Midbrain (tissue), 1 donor: ENCODE measurements at places on chromosomes 6 and 20.

DNA sequence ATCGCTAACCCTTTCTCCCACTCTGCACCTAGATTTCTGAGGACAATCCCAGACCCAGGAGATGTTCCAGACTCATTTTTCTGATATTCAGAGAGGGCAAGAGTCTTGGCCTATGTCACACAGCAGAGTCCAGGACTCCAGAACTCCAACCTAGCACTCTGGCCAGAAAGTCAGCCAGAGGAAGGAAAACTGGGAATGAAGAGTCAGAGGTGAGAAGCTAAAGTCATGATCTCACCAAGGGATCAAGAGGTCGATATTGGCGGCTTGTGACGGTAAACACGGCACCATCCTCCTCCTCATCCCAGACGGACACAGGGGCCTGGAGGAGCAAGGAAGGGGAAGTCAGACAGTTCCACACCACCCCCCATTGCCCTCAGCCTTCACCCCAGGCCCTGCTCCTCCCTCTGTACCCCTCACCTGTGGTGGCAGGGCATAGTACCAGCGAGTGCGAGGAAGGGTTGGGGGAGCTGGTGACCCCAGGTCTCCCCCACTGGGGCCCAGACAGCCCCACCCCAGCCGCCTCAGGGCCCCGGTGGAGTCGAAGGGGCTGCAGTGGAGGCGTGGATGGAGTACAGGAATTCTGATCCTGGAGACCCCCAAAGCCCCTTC lies 1.8 kb downstream of the RGL2 start:
- no peak for DNase-seq

DNA sequence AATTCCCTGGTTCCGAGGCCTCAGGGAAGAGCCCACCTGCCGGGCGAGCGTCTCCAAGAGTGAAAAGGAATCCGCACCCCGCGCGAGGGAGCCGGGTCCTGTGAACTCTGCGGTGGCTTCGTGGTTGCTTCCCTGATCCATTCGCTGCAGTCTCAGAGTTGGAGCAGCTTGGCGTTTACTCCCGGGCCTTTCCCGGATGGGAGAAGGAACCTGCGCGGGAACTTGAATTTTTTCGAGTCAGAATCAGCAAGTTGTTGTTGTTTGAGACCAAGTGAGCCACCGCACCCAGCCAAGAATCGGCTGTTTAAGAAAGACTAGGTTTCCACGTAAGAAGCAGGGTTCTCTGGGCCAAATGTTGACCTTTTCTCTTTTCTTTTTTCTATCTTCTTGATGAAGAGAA lies 12.9 kb downstream of the PRSS16 start:
- DNase-seq: no peak

DNA sequence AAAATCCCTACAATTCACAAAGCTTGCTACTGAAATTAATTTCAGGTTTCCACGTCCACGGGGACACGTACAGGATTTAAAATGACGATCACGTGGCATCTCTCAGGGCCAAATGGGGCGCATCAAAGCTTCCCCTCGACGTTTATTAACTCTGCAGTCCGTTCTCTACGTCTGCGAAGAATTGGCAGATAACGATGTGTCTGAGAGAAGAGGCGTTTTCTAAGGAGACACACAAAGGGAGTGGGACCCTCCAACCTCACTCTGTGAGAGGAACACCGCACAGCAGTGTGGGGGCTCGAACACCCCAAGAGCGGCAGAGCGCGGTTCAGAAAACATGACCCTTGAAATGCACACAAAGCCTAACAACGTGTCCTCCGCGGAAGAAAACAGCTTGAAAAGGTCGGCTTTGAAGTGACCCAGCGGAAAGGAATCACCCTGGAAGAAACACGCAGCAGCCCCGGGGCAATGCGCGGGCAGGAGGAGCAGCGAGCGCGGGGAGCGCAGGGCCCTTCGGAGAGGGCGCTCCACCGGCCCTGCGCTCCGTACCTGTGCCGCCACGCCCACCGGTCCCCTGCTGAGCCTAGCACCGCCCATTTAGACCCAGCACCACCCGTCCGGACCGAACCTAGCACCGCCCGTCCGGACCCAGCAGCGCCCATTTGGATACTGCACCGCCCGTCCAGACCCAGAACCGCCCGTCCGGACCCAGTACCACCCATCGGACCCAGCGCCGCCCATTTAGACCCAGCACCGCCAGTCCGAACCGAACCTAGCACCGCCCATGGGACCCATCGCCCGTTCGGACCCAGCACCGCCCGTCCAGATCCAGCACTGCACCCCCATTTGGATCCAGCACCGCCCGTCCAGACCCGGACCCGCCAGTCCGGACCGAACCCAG lies 1.1 kb upstream of the AFDN start:
- peak; percentile 22 for DNase-seq

- no peak for DNase-seq
Observed at GRCh38 chr20:63481503-63481902, 9.0 kb upstream of the KCNQ2 start.

- DNase-seq: peak; percentile 62
Observed at GRCh38 chr6:108565893-108566292, 5.2 kb downstream of the FOXO3 start.

DNA sequence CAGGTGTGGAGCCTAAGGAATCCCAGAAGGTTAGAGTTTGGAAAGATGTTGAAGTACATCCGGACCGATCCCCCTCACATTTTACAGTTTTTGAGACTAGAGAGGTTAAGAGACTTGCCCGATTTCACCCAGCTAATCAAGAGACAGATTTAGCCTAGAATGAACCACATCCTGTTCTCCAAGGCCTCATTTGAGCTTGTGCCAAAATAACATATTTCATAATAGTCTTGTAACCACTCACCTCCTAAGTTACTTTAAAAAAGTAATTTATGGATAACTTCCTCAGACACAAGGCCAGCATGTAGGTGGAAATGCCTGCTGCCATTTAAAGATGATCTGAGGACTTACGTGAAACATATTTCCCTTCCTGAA lies 39.8 kb upstream of the ARHGAP18 start:
- DNase-seq: no peak

DNA sequence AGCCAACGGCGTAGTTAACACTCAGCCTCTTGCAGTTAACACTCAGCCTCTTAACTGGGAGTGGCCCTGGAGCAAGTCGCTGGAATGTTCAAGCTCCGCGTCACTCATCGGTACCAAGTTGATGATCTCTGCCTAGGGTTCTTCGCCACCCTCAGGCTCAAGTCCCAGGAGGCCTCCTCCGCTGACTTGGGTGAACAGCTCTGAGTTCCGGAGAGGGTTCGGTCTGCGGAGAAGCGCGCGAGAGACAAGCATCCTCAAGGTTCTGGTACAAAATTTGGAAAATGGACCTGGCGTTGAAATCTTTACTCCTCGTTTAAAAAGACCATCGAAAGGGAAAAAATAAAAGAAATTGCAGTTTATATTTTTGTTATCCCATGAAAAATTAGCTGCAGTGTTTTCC lies 876 bp upstream of the DSP start:
- no peak for DNase-seq

DNA sequence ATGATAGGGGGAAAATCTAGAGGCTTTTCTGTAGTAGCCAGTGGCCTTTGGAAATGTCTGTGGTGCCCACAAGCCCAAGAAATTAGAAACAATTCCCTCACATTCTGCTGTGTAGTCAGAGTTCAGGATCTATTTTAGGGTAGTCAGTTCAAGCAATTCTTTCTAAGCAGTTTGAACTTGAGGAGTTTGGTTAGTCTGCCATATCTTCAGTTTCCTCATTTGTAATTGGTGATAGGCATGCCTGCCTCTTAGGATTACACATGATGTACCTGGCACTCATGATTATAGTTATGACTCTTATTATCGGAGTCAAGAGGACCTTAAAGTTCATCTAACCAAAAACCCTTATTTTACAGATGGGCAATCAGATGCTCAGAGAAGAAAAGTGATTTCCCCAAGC lies 21.2 kb upstream of the MEP1A start:
- DNase-seq: no peak

DNA sequence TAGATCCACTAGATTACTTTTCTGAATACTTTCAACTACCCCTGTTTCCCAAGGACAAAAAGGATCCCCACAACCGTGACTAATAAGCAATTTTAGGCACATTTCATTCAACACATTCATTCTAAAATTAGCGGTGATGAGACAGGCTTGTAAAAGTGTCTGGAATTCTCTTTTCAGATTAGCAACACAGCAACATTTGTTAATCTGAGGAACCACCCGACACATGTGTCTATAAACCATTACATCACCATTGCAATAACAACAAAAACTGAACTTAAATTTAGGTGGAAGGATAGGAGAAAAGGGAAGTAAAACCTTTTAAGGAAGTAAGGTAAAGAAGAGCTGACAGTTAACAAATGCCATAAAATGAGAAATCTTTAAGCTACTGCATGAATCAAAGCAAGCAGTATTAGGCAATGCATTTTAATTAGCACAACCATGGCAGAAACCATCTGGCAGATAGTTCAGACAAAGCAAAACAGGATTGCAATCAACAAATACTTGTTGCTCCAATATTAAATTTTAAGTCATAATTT lies 49.1 kb downstream of the MAP3K7 start:
- DNase-seq: no peak

- no peak for DNase-seq
Observed at GRCh38 chr6:94377835-94378234, 958.5 kb upstream of the EPHA7 start.

GRCh38 chr6:144314003-144314485 lies 28.9 kb downstream of the UTRN start:
- DNase-seq: peak; percentile 44

DNA sequence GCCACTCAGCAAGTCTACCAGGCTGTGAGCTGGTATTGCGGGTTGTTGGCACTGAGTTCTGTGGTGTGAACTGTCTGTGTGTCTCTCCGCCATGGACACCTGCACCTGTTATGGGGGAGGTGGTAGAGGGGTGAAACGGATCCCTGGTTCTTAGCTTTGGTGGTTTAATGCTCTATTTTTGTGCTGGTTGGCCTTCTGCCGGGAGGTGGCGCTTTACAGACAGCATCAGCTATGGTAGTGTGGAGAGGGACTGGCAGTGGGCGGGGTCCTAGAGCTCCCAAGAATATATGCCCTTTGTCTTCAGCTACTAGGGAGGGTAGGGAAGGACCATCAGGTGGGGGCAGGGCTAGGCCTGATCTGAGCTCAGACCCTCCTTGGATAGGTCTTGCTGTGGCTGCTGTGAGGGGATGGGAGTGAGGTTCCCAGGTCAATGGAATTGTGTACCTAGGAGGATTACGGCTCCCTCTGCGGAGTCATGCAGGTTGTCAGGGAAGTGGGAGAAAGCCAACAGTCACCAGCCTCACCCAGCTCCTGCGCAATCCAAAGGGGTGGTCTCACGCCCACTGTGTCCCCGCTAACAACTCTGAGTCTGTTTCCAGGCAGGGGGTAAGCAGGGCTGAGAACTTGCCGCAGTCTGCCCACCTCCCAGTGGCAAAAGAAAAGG lies 154.3 kb downstream of the CCDC170 start:
- DNase-seq: no peak

DNA sequence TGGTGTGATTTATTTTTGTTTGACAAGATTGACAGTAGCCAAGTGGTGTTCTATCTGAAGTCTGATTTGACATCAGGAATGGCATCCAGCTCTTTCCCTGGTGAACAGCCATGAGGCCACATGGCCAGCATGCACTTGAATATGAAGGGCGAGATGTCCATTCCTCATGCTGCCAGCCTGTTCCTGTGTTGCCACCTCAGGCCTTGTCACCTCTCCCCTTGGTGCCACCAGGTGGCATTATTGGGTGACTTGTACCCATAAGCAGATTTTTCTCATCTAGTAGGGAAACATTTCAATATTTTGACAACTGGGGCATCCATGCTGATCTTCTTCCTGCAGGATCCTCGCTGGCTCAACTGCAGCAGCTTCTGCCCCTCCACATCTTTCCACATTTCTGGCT lies 199.1 kb downstream of the ERMARD start:
- no peak for DNase-seq

- no peak for DNase-seq
Observed at GRCh38 chr6:152696522-152696921, 1.2 kb upstream of the MYCT1 start.

GRCh38 chr6:82955841-82956240 lies 109.8 kb downstream of the UBE3D start:
- DNase-seq: no peak

DNA sequence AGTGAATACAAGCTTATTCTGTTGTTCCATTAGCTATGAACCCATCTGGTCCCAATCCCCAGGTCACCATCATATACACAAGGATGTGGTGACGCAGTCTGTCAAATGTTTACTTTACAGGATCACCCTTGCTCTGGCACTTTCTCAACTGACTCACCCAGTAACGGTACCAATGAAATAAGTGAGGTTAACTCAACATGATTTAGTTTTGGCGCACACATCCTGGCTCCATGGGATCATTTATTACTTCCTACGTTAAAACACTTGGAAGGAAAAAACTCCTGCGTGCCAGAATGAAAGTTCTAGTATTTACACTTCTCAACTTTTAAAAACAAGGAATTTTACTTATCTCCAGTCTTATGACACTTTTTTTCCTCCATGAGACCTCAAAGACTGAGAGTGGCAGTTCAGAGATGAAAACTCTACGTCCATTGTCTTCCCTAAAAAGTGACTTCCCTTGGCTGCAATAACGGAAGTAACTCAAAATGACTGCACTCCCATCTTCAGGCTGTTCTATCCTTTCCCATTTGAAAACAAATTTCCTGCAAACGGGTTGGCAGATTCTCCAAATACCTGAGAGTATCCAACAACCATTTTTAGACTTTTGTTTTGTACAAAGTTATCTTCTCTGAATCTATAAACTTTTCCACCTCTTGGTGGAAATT lies 15.9 kb downstream of the AGPAT4 start:
- DNase-seq: no peak

DNA sequence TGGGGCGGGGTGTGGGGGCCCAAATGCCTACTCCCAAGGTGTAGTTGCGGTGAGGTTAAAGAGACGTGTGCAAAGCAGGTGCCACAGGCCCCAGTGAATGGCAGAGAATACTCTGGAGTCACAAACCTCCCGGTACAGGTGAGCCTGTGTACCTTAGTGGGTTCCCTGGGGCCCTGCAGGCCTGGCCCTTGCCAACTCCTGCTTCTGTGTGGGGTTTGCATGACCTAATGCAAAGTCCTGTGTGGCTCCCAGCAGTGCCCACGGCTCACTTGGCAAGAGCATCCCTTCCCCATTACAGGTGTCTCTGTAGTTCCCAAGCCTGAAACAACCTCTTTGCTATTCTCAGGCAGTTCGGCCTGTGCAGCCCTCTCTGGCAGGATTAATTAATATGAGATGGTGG lies 17.5 kb downstream of the SPDEF start:
- no peak for DNase-seq

DNA sequence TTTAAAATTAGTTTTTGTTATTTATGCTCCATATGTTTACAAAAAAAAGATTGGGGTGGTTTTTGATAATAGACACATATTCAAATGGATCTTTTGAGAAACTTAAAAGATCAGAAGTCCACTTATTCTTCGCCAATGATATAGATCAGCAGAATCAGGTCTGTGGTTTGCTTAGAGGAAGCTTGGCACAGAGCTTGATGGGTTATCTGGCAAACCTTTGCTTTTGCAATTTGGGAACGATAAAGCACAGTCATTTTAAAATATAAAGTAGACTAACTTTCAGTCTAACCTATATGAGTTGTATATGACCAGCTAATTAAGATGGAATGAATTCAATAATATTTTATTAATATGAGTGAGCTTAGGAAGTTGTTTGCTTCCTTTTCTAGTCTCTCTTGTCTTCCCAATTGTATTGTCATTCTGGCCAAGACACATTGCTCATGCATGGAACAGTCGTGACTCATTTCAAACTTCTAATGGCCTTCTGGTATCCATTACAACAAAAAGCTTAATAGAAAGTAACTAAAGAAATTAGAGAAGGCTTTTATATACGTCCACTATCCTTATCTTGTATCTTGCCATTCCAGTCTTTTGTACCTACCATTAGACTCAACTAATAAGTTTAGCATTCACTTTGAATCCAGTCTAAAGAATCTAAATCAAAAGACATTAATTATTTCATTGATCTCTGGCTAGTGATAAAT lies 118.7 kb downstream of the TBX18 start:
- no peak for DNase-seq
